CD4-positive, alpha-beta T cell (primary cell): ENCODE measurements at places on chromosomes 12 and 14. TPM values are rescaled to one million over a fixed set of nuclear protein-coding genes. Genes with fewer than 3 reads are reported as not detected.

- no peaks in the 10 kb centered on the region for H3K4me1 ChIP-seq
- H3K4me3 ChIP-seq: no peak overlapping the region
- H3K27ac ChIP-seq: no peak overlapping the region
- DNase-seq: no peak
These were observed 455.0 kb downstream of the PCNX1 start for GRCh38 chr14:71362282-71362681.

- no peaks in the 10 kb centered on the region for H3K36me3 ChIP-seq
- H3K27ac ChIP-seq: no peak overlapping the region
- no peak overlapping the region for H3K4me3 ChIP-seq
- H3K4me1 ChIP-seq: no peaks in the 10 kb centered on the region
These were observed 122.8 kb downstream of the ATXN7L3B start for GRCh38 chr12:74660442-74660841.

GRCh38 chr12:20063116-20063515 lies 305.2 kb upstream of the PDE3A start:
- no peaks in the 10 kb centered on the region for H3K27me3 ChIP-seq
- DNase-seq: no peak

DNA sequence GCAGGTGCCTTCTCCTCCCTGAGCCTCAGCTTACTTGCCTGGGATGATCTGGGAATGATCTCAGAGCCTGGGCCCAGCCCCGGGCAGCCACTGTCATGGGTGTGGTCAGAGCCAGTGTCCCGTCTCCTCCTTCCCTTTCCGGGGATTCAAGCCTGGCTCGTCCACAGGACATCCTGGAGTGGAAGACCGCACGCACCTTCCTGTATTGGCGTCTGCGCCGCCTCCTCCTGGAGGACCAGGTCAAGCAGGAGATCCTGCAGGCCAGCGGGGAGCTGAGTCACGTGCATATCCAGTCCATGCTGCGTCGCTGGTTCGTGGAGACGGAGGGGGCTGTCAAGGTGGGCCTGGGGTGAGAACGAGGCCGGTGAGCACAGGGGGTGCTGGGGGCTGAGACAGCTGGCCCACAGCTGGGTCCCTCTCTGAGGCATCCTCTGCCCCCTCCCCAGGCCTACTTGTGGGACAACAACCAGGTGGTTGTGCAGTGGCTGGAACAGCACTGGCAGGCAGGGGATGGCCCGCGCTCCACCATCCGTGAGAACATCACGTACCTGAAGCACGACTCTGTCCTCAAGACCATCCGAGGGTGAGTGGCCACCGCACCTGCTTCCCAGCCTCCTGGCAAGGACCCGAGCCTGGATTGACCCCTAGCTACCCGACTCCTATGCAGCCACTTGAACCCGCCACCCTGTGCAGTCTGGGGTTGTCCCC lies 44.0 kb downstream of the FOXN4 start:
- no peak for DNase-seq
- peaks cover 28% of the 10 kb centered on the region for H3K36me3 ChIP-seq
- H3K27me3 ChIP-seq: no peaks in the 10 kb centered on the region
- no peaks in the 10 kb centered on the region for H3K4me1 ChIP-seq
- H3K4me3 ChIP-seq: no peak overlapping the region

DNA sequence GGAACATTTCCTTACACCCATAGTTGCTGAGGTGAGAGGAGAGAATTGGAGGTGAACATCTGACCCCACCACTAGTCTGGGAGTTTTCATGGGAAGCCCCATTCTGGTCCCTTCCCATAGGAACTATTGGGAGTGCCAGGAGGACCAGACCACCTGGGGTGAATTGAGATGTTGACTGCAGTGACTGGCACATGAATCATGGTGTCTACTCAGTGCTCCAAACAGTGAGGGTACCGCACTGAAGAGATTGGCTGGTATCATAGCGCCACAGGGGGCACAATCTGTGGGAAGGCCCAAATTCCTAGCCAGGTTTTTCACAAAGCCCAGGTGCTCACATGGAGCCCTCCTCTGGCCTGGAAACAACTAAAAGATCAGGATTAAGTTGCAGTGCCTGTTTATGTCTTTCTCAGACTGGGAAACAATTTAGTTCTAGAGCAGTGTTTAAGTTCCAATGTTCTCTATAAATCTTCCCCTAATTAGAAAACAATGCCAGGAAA lies 3.7 kb upstream of the RNASE9 start:
- H3K4me3 ChIP-seq: no peak overlapping the region
- no peaks in the 10 kb centered on the region for H3K27me3 ChIP-seq
- H3K4me1 ChIP-seq: peaks cover 3% of the 10 kb centered on the region
- no peak overlapping the region for H3K27ac ChIP-seq
- no peak for DNase-seq

- H3K4me1 ChIP-seq: peaks cover 18% of the 10 kb centered on the region
- no peak for DNase-seq
- H3K27ac ChIP-seq: peak overlapping the region; percentile 64
- H3K4me3 ChIP-seq: peak overlapping the region; percentile 31
These were observed 28.7 kb downstream of the GIT2 start for GRCh38 chr12:109967383-109968031.

GRCh38 chr12:108635997-108636808 lies 2.5 kb upstream of the SELPLG start:
- DNase-seq: no peak
- no peaks in the 10 kb centered on the region for H3K36me3 ChIP-seq
- H3K27ac ChIP-seq: peak overlapping the region; percentile 86
- H3K4me3 ChIP-seq: peak overlapping the region; percentile 87

GRCh38 chr12:14394317-14395073 lies 29.0 kb downstream of the ATF7IP start:
- no peak for DNase-seq
- H3K4me3 ChIP-seq: peak overlapping the region; percentile 10
- peaks cover 5% of the 10 kb centered on the region for H3K36me3 ChIP-seq
- peaks cover 25% of the 10 kb centered on the region for H3K4me1 ChIP-seq
- no peaks in the 10 kb centered on the region for H3K27me3 ChIP-seq

- DNase-seq: no peak
- no peak overlapping the region for H3K27ac ChIP-seq
- peaks cover 23% of the 10 kb centered on the region for H3K36me3 ChIP-seq
- H3K27me3 ChIP-seq: no peaks in the 10 kb centered on the region
- H3K4me3 ChIP-seq: no peak overlapping the region
These were observed 43.2 kb downstream of the DUSP16 start for GRCh38 chr12:12519354-12519998.

GRCh38 chr14:69240527-69241173 lies 19.3 kb upstream of the GALNT16 start:
- DNase-seq: no peak
- no peaks in the 10 kb centered on the region for H3K27me3 ChIP-seq
- no peak overlapping the region for H3K4me3 ChIP-seq
- peaks cover 42% of the 10 kb centered on the region for H3K36me3 ChIP-seq
- H3K4me1 ChIP-seq: no peaks in the 10 kb centered on the region

GRCh38 chr14:31934767-31935266 lies 142.3 kb upstream of the ARHGAP5 start:
- H3K36me3 ChIP-seq: no peaks in the 10 kb centered on the region
- DNase-seq: no peak
- H3K27ac ChIP-seq: no peak overlapping the region
- peaks cover 3% of the 10 kb centered on the region for H3K4me1 ChIP-seq
- no peaks in the 10 kb centered on the region for H3K27me3 ChIP-seq

- DNase-seq: no peak
- no peak overlapping the region for H3K4me3 ChIP-seq
- no peaks in the 10 kb centered on the region for H3K4me1 ChIP-seq
- no peaks in the 10 kb centered on the region for H3K36me3 ChIP-seq
- no peaks in the 10 kb centered on the region for H3K27me3 ChIP-seq
- no peak overlapping the region for H3K27ac ChIP-seq
These were observed 85.4 kb upstream of the PLXNC1 start for GRCh38 chr12:94062796-94063635.

DNA sequence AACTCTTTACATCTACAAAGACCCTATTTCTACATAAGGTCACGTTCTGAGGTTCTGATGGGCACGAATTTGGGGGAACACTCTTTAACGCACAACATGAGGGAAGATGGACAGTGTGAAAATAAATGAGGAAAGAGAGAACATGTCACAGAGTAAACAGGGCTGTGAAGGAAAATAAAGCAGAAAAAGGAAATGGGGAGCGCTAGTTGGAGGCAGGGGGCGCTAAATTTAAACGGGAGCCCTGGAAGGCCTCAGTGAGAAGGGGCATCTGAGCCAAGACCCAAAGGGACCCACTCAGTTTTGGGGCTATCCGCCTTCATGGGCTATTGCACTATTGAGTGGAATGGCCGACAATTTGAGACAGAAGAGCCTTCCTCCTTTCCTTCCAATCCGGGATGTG lies 50.5 kb downstream of the PLXNC1 start:
- no peak overlapping the region for H3K27ac ChIP-seq
- no peaks in the 10 kb centered on the region for H3K27me3 ChIP-seq
- H3K4me3 ChIP-seq: no peak overlapping the region
- no peak for DNase-seq
- H3K4me1 ChIP-seq: peaks cover 8% of the 10 kb centered on the region

- H3K36me3 ChIP-seq: no peaks in the 10 kb centered on the region
- no peak overlapping the region for H3K27ac ChIP-seq
- no peak for DNase-seq
- no peaks in the 10 kb centered on the region for H3K27me3 ChIP-seq
- no peaks in the 10 kb centered on the region for H3K4me1 ChIP-seq
These were observed 5.9 kb upstream of the APOLD1 start for GRCh38 chr12:12779529-12779928.

Gene HRK
- not detected for total RNA-seq

Gene RD3L
- not detected for total RNA-seq

Gene COQ6
- total RNA-seq: 38.9 TPM

Gene LRIG3
- not detected for total RNA-seq

Gene ESR2
- not detected for total RNA-seq

Gene MGAT2
- total RNA-seq: 15.0 TPM

Gene RFX4
- not detected for total RNA-seq

Gene PLEKHD1
- 0.63 TPM for total RNA-seq

Gene SERPINA10
- not detected for total RNA-seq

Gene HDAC7
- total RNA-seq: 116 TPM

Gene IRAK3
- total RNA-seq: 0.59 TPM

Gene AKAP5
- 0.50 TPM for total RNA-seq

Gene C1QL4
- total RNA-seq: not detected

Gene RPGRIP1
- total RNA-seq: not detected

Gene APOF
- not detected for total RNA-seq
